ENCODE measurements at places on chromosomes 12 and 14.

DNA sequence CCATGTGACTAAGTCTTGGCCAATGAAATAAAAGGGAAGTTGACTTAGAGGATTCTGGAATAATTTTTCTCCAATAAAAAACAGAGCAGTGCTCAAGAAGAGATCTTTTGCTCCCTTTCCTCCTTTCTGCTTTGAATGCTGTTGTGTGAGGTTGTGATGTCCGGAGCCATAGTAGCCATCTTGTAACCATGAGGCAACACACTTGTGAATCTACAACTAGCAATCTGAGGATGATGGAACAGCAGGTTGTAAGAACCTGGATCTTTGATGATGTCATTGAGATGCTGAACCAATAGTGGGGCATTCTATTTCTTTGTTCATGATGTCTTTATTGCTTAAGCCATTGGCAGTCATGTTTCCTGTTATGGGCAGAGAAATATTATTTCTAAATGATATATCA, 230.0 kb upstream of the SRRM4 start:
- H3K27me3 ChIP-seq, result no peaks in the 10 kb centered on the region
- no peak overlapping the region for H3K27ac ChIP-seq
- no peak overlapping the region for H3K4me3 ChIP-seq
- DNase-seq, result no peak
- no peaks in the 10 kb centered on the region for H3K4me1 ChIP-seq
- H3K36me3 ChIP-seq, result no peaks in the 10 kb centered on the region

DNA sequence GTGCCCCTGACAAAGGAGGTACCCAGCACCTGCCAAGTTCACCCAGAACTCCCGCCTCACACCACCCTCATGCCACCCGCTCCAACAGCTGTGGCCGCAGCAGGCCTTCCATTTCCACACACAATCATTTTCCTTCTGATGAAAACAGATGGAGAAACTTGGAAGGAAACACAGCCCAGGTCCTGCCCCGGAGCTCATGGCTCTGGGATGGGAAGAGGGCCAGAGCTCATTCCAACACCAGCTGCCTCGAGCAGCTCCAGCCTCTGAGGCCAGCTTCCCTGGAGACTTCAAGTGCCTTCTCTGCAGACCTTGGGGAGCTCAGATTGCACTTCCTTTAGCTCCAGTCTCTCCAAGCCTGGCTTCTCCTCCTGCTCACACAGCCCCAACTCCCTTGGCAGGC, 55.1 kb upstream of the CMKLR1 start:
- H3K27me3 ChIP-seq, result peaks cover 2% of the 10 kb centered on the region
- no peaks in the 10 kb centered on the region for H3K36me3 ChIP-seq
- H3K27ac ChIP-seq, result no peak overlapping the region

DNA sequence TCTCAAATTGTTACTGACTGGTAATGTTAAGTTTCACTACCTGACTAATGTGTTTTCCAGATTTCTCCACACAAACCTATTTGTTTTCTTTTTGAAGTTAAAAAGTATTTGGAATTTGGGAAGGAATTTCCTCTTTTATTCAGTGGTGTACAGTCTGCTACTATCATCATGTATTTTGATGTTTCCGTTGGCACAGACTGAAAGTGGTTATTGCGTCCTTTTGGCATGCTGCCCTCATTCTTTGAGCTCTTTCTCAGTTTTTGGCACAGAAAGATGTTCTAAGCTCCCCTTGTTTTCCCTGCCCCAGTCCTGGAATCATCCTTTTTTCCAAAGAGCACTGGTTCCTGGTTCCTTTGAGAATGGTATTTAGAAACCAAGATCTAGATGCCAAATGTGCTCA, 31.4 kb upstream of the RTRAF start:
- no peak for DNase-seq
- H3K4me1 ChIP-seq, result no peaks in the 10 kb centered on the region
- H3K4me3 ChIP-seq, result no peak overlapping the region
- no peaks in the 10 kb centered on the region for H3K27me3 ChIP-seq
- H3K36me3 ChIP-seq, result peaks cover 37% of the 10 kb centered on the region

DNA sequence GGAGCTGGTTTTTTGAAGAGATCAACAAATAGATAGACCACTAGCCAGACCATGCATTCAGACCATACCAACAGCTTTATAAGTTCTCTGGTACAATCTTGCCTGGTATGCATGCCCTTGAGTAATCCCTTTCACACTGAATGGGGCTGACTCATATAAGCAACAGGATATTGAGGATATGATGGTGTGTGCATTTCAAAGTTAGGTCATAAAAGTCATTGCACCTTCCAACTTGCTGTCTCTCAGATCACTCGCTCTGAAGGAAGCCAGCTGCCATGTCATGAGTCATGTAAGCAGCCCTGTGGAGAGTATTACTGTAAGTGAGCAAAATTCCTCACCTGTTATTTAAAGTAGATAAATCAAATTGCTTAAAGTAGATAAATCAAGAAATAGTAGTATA, 45.0 kb upstream of the OR6J1 start:
- peaks cover 7% of the 10 kb centered on the region for H3K36me3 ChIP-seq
- H3K4me3 ChIP-seq, result no peak overlapping the region
- no peaks in the 10 kb centered on the region for H3K27me3 ChIP-seq
- H3K4me1 ChIP-seq, result no peaks in the 10 kb centered on the region

- no peak for DNase-seq
- H3K27me3 ChIP-seq, result no peaks in the 10 kb centered on the region
- no peaks in the 10 kb centered on the region for H3K4me1 ChIP-seq
- H3K36me3 ChIP-seq, result no peaks in the 10 kb centered on the region
- H3K4me3 ChIP-seq, result no peak overlapping the region
- H3K27ac ChIP-seq, result no peak overlapping the region
Observed at GRCh38 chr12:89516633-89517032, 8.0 kb downstream of the GALNT4 start.

- DNase-seq, result peak; percentile 5
- no peak overlapping the region for H3K27ac ChIP-seq
- H3K4me1 ChIP-seq, result peaks cover 16% of the 10 kb centered on the region
- peaks cover 9% of the 10 kb centered on the region for H3K27me3 ChIP-seq
- no peak overlapping the region for H3K4me3 ChIP-seq
Observed at GRCh38 chr14:101065696-101066694, 162.5 kb upstream of the RTL1 start.

GRCh38 chr12:8644345-8645248, 18.0 kb downstream of the MFAP5 start:
- no peaks in the 10 kb centered on the region for H3K4me1 ChIP-seq
- no peak overlapping the region for H3K27ac ChIP-seq
- H3K27me3 ChIP-seq, result no peaks in the 10 kb centered on the region
- H3K36me3 ChIP-seq, result no peaks in the 10 kb centered on the region
- DNase-seq, result no peak
- H3K4me3 ChIP-seq, result no peak overlapping the region

DNA sequence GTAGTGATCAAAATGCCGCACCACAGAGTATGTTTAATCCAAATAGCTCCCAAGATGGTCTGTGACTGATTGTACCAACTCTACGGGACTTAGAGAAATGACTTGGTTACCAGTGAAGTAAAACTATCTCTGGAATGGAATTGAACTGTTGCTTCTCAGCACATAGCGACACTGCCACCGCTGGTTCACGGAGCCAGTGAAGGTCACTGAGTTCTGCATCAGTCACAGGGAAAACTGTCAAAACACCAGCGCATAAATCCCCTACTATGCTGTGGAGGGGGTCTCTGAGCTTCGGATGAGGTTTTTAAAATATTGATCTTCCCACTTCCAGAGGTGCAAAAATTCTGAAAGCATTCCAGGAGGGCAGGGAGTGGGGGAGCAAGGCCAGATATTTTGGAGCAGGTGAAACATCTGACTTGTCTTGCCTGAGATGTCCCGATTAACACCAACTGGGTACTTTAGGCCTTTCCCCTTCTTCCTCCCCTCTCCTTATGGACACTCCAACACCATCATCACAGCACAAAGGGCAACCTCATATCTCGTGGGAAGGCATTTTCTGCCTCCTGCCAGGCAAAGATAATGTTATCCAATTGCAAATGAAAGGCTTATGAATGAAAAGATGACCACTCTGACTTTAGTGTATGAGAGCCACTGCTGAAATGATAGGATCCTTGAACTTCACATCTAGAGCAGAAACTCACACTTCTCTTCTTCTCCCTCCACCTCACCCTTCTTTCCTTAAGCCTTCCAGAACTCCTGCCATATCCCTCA, 2.0 kb upstream of the PLXNC1 start:
- H3K4me1 ChIP-seq, result peaks cover 7% of the 10 kb centered on the region
- H3K27me3 ChIP-seq, result peaks cover 21% of the 10 kb centered on the region
- peak overlapping the region; percentile 21 for H3K4me3 ChIP-seq
- H3K36me3 ChIP-seq, result no peaks in the 10 kb centered on the region

- DNase-seq, result no peak
- H3K4me1 ChIP-seq, result peaks cover 5% of the 10 kb centered on the region
- no peak overlapping the region for H3K27ac ChIP-seq
- no peak overlapping the region for H3K4me3 ChIP-seq
- no peaks in the 10 kb centered on the region for H3K27me3 ChIP-seq
Observed at GRCh38 chr12:31205054-31205453, 120.9 kb downstream of the SINHCAF start.

DNA sequence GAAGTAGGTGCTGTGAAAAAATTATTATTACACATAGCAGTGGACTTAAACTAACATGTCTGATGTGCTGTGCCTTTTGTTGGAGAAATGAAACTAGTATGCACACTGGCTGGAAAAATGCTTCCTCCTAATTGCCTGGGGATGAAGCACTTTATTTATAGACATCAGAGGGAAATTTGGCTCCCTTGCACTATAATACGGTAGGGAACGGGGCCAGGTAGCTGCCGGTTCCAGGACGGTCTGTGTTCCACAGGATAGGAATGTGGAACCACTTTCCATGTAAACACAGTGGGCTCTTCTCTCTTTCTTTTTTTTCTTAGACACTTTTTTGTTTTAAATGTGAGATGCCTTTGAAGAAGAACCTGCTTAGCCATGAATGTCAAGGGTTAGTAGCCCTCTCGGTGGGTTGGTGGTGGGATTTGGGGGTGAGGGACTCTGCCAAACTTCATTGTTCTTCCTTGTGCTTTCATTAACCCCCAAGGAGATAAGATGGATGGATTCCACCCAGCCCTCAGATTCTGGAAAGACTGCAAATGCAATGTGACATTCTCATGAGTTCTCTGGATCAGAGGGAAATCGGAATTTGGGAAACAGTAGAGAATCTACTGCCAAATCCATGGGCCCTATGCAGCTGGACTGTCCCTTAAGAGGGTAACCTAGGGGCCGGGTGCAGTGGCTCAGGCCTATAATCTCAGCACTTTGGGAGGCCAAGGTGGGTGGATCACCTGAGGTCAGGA, 58.0 kb upstream of the GSC start:
- DNase-seq, result no peak
- H3K27ac ChIP-seq, result no peak overlapping the region
- H3K4me3 ChIP-seq, result no peak overlapping the region
- no peaks in the 10 kb centered on the region for H3K27me3 ChIP-seq

DNA sequence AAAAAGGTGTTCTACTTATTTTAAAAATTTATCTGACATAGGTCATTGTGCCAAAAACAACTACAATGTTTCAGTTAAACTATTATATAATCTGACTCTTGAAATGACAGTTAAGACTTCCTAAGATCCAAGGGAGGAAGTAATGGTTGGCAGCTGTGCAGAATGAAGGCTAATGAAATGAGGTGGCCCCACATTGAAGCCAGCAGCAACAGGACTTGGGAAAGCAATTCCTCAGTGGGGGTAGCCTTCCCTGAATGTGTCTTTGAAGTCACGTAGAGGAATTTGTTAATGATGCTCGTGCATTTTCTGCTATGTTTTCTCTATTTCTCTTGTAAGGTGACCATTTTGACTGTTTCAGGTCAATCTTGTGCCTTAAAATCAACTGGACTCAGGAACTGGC, 162.4 kb upstream of the DAAM1 start:
- no peak overlapping the region for H3K27ac ChIP-seq
- DNase-seq, result no peak
- H3K27me3 ChIP-seq, result peaks cover 2% of the 10 kb centered on the region
- H3K4me1 ChIP-seq, result peaks cover 7% of the 10 kb centered on the region
- H3K4me3 ChIP-seq, result no peak overlapping the region

DNA sequence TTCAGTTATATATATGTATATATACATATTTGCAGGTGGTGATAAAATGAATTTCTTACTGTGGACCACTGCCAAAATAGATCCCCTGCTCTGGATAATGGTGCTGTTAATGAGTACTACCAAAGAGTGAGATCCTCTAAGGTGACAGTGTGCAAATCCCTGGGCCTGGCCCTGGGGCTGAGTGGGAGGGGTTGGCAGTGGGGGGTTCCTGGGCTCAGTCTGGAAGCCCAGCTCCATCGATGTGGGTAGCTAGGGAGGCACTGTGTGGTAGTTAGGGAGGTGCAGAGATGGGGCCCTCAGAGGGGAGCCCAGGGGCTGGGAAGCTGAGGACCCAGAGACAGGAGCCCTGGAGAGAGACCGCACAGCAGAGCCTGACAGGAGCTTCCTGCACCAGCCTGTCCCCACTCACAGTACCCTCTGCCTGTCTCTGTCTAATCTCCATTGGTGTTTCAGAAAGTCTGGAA, 9.1 kb downstream of the KRT8 start:
- H3K4me3 ChIP-seq, result no peak overlapping the region

GRCh38 chr12:13937735-13938134, 43.7 kb downstream of the GRIN2B start:
- H3K27ac ChIP-seq, result no peak overlapping the region
- H3K4me3 ChIP-seq, result no peak overlapping the region
- H3K27me3 ChIP-seq, result no peaks in the 10 kb centered on the region
- no peaks in the 10 kb centered on the region for H3K36me3 ChIP-seq

GRCh38 chr12:1339618-1340319, 254.6 kb downstream of the FBXL14 start:
- H3K27ac ChIP-seq, result no peak overlapping the region
- DNase-seq, result no peak
- no peak overlapping the region for H3K4me3 ChIP-seq
- peaks cover 7% of the 10 kb centered on the region for H3K36me3 ChIP-seq

DNA sequence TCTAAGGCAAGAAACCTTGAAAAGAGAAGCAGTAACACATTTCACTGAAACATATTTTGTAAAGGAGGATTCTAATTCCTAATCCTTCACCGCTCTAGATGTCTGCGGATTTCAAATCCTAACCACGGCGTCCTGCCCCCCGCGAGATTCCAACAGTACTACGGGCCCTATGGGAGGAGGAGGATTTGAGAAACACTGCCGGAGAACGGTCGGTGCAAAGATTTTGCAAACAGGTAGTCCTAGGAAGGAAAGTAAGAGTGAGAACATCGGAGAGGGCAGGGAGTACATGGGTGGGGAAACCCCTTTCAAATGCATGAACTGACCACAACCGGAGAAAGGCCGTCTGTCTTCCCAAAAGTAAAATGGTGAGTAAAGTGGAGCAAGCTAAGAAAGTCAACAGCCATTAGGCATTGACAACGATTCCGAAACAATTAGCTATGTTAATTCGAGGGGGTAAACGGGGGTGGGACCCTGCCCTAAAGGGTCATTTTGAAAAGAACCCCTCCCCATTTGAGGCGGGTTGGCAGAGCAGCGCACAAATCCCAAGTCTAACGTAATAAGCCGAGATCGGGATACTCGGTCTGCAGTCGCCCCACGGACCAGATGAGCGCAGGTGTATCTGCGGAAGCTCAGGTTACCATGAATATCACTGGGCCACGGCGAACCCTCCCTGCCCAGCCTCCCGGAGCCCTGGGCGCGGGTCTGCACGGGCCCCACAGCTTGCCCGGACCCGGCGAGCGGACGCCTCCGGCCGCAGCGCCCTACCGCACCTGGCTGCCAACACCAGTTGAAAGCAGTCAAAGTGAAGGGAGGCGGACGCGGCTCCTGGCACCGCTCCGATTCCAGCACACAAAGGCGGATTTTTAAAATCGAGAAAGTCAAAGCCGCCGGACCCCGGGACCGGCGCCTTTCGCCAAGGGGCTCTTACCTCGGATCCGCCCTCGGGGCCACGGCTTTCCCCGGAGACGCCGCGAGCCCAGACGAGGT, 662 bp downstream of the EPS8 start:
- H3K4me1 ChIP-seq, result peaks cover 7% of the 10 kb centered on the region
- peaks cover 4% of the 10 kb centered on the region for H3K27me3 ChIP-seq
- no peaks in the 10 kb centered on the region for H3K36me3 ChIP-seq

Measured in glutamatergic neuron (in vitro differentiated cells).